ENCODE measurements at places on chromosomes 16 and 17.

GRCh38 chr17:8904686-8905085, 37.2 kb upstream of the PIK3R6 start:
- DNase-seq: no peak

DNA sequence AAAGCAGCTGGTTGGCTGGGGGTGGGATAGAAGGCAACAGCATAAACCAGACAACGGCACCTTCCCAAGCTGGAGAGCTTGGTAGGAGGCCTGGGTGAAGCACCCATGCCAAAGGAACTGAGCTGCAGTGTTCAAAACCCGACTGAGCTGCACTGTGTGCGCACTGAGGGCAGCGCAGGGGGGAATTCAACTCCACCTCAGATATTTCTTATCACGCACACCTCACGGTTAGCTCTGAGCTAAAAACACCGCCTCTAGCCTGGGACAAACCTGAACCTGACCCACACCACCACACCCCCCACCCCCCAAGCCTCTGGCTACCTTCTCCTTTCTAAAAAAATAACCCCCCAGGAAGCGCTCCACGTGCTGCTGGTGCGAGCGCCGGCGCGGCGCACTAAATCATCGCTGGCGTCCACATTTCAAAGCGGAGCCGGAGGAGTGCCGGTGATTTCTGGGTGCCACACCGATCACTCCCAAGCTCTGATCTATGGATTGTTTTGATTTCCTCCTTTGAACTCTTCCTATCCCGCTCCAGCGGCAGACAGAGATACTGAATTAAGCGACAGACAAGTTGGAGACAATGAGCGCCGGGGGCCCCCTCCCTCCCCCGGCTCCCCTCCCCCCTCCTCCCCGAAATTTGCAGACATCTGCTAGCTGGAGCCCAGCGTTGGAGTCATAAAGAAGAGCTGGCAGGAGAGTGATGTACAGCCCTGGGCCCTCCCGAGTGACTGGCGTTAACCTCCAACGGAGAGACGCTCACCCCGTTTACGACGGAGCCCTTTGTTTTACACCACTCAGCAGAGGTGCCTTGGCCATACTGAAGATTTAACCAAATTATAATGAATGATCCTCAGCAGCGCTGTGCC, 85.0 kb downstream of the NOG start:
- no peak for DNase-seq

DNA sequence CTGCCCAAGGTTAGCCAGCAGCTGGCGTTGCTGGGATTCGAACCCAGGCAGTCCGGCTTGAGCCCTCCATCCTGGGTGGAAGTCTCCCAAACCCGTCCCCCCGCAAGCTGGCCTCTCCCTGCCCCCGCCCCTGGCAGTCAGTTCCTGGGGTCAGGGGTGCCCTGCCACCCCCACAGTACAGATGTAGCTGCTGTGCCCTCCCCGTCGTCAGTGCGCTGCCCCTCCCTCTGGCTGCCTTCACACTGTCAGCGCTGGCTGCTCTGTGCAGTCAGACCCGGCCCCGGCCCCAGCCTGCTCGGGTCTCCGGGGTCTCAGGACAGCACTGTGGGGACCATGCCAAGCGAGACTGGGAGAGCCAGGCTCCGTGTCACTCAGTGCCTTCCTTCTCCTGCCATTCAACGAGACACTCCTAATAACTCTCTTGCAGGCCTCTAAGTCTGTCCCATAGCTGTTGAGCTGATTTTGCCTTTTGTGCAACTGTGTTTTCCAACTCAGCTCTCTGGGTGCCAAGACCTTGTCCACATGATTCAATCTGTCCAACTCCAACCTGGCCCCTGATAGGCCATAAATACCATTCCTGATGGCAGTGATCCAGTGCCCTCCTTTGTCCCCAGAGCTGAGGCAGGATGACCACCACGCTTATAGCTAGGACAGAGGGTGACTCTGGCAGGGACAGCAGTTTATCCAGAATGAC, 55.5 kb upstream of the IL34 start:
- DNase-seq: no peak

DNA sequence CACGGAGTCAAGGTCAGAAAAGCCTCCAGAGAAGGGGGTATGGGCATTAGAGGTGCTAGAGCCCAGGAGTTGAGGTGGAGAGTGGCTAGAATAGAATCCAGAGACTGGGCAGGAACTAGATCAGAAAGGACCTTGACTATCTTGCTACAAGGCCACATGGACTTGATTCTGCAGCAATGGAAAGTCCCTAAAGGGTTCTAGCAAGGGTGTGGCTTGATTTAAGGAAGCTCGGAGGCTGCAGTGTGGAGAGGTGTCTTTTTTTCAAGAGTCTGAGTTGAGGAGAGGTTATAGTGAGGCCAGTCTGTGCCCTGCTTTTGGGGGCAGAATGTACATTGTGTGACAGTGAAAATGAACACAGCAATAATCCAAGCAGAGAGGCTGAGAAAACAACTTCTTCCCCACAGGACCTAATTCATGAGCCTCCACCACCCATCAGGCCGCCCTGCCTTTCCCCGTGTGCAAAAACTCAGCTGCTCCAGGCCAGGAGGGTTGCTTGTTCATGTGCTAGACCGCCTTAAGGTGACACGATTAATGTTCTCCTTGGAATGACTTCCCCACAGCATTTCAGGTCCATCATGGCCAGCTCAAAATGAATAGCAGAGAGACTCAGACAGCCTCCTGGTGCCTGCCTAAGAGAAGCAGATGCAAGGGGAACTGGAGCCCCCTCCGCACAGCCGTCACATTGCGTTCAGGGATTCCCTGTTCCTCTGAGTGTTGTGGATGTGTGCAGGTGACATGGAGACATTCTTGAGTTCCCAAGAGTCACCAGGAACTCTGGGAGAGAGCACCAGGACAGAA, 8.7 kb upstream of the BEAN1 start:
- DNase-seq: no peak

- no peak for DNase-seq
Observed at GRCh38 chr17:64186171-64187092, 56.5 kb upstream of the ERN1 start.

All from stimulated activated CD4-positive, alpha-beta T cell treated with anti-CD3 and anti-CD28 coated beads, TNF-alpha, amount 100 ng/mL, for 24 hours (primary cell).